ENCODE measurements at places on chromosomes 4 and X. TPM values are rescaled to one million over a fixed set of nuclear protein-coding genes. Genes with fewer than 3 reads are reported as not detected.

DNA sequence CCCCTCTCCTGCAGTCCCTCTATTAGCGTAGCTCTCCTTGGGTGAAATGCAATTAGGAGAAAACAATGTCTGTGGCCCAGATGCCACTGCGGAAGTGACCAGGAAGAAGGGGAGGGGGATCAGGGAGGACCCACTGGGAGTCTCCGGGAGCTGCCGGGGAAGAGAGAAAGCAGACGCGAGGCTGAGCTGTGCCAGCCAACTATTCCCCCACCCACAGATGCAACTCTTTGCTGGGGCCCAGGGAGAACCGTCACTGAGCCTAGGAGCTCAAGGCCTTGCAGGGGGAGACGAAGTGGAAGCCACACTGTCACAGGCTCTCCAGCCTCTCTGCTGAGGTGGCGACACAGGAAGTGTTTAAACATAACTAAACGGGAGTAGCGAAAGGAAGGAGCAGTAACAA is 149.2 kb downstream of the BCOR start:
- no peak for DNase-seq

DNA sequence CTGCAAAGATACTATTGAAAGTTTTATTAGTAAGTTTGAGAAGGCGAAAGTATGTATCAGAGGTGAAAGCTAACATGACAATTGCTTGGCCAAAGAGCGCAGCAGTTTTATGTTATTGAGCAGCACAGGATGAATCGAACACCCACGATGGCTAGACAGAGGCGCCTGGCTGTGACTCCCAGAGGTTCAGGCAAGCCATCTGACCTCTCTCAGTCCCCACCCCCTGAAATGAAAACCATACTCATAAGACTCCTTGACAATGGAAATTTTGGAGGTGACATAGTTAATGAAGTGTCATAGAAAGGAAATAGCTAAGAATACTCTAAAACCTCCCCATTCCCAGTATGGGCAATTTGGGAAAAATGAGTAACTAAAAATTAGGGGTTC is 70.6 kb downstream of the MGST2 start:
- DNase-seq = no peak

GRCh38 chr4:6674500-6675149 is 19.1 kb upstream of the S100P start:
- DNase-seq = peak; percentile 61

DNA sequence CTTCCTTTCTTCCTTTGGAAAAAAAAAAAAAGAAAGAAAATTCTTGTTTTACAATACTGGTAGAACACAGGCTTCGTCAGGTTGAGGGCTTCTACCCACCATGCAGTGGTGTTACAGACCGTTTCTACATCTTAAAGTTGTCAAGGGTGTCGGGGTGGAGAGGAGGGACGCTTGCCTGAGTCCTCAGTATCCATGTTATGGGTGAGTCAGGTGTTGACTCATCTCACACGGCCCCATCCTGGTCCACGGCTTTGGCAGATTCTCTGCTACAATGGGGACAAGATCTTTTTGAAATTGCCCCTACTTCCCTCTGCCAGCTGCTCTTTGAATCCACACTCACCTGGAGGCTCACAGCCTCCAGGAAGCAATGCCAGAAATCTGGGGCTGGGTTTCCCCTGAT is 310.3 kb upstream of the ZFP42 start:
- no peak for DNase-seq

- no peak for DNase-seq
These were observed 253.5 kb upstream of the GATB start for GRCh38 chr4:152014280-152014679.

PARM1 gene
- total RNA-seq = 266 TPM

- no peak for DNase-seq
These were observed 139.7 kb downstream of the ELOVL6 start for GRCh38 chr4:110058677-110059076.

DNA sequence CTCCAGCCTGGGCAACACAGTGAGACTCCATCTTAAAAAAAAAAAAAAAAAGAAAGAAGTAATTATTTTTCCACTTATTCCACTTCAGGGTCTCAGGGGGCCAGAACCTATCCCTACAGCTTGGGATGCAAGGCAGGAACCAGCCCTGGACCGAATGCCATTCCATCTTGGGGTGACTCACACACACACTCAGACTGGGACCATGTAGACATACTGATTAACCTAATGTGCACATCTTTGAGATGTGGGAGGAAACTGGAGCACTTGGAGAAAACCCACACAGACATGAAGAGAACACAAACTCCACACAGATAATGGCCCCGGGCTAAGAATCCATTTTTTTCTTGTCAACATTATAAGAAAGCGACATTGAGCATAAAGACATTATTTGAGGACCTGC is 132.5 kb downstream of the PTTG2 start:
- no peak for DNase-seq

DNA sequence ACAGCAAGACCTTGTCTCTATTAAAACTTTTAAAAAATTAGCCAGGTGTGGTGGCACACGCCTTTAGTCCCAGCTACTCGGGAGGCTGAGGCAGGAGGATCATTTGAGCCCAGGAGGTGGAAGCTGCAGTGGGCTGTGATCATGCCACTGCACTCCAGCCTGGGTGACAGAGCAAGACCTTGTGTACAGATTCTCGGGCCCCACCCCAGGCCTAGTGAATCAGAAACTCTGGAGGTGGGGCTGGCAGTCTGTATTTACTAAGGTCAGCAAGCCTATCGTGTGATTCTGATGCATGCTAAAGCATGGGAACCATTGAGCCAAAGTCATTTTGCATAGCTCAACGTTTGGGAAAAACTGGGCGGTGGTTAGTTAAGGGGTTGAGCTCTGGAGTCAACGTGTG is 3.5 kb downstream of the S100G start:
- DNase-seq = peak; percentile 31

DNA sequence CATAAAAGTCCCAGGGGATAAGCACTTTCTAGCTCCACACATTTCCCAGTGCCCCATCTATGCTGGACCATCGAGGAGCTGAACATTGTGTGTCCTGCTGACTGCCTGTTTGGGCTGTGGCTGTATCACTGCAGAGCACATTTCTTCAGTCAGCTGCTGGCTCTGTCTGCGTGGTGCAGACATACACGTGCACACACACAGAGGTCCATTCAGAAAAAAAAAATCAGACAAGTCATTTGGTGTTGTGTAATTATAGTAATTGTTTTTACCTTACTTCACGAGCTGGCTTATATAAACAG is 1.1 kb upstream of the PDLIM3 start:
- DNase-seq = peak; percentile 51

- DNase-seq = no peak
These were observed 37.1 kb downstream of the RWDD4 start for GRCh38 chr4:183621875-183622274.

DNA sequence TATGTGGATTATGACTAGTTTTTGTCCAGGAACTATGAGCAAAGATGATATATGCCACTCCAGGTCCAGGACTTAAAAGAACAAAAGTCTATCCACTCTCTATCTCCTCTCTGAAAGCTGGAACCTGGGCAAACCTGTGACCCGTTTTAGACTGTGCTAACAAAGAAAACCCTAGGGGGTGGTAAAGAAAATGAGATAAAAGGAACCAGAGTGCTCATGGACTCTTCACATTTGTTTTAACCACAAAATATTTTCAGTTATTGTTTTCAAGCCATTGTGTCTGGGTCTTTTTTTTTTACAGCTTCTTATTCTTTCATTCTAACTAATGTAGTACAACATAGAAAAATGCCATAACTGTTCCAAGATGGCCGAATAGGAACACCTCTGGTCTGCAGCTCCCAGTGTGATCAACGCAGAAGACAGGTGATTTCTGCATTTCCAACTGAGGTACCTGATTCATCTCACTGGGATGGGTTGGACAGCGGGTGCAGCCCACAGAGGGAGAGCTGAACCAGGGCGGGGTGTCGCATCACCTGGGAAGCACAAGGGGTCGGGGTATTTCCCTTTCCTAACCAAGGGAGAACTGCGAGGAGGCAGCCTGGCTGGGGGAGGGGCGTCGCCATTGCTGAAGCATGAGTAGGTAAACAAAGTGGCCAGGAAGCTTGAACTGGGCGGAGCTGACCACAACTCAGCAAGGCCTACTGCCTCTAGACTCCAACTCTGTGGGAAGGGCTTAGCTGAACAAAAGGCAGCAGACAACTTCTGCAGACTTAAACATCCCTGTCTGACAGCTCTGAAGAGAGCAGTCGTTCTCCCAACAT is 45.1 kb downstream of the CHM start:
- peak; percentile 37 for DNase-seq

DNA sequence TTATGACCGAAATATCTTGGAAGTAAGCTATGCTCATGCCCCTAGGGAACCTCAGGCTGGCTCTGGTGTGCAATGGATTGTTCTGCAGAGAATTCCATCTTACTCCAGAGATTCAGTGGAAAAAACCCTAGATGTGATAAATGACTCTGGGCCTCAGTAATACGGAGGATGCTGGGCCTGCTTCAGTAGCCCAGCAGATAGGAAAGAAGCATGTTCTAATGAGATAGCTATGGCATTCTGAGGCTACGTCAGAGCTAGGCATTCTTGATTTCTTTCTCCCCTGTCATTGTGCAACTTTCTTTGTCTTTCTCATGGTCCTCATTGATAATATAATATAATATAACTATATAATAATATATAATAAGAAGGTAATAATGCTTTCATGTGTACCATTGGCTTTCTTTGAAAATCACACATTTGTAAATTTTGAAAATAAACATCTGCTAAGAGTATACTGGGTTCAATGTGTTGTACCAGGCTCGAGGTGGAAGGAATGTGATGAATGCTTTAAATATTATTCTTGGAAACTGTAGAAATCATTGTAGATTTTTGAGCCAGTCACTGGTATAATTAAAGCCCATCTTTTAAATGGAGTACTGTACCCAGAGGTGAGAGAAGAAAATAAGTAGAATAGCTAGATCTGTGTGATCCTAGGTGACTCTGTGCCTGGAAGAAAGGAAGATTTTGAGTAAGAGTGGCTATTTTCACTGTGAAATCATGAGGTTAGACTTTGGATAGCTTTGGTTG is 152.0 kb downstream of the IL15 start:
- no peak for DNase-seq

DNA sequence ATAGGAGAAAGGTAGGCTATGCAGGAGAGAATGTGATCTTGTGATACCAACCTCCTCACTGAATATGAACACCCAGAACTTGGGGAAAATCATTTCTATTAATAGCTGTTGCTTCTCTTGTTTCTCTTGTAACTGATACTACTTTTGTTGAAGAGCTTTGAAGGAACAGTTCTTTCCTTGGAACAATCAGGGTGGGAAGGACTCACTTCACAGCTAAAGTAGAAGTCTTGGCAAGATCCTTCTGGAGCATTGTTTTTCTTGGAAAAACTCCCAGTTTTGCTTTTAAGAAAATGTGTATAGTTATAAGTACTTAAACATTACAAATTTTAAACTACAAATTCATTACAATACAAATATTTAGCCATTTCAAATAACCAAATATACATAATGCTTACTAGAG is 19.1 kb upstream of the XK start:
- DNase-seq = no peak

TNIP3 gene
- 3.8 TPM for total RNA-seq

HSFX3 gene
- total RNA-seq = not detected

XAGE1A gene
- total RNA-seq = not detected

PF4V1 gene
- not detected for total RNA-seq

DNA sequence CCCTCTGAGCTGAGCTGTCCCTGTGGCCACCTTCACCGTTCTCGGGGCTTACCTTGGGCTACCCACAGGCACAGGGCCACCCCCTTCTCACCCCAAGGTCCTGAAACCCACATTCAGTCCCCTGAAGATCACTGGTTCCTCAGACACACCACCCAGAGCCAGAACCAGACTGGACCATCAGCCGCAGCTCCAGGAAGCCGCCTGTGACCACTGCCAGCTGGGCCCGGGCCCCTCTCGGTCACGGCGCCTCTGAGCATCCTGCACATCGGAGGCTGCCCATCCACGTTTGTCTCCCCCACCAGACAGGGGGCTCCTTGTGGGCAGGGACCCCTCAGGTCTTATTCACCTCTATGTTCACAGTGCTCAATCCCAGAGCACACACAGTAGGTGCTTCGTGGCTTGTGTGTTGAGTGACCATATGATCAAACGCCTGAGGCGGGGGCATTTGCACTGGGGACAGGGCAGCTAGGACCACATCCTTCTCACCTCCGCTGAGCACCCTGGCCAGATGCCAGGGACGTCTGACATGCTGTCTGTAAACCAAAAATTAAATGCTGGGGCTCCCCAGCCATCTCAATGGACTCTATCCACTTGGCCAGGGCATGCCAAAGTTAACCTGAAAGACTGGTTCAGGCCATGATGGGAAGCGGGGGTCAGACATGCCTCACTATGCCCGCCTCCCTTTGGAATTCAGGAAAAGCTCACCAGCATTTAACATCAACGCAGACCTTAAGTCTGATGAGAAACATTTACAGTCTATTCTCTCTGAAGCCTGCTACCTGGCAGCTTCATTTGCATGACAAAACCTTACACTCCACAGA is 109.4 kb upstream of the AFAP1 start:
- no peak for DNase-seq

DDIT4L gene
- 0.64 TPM for total RNA-seq

- DNase-seq = no peak
These were observed 2.1 kb downstream of the GUCY1A1 start for GRCh38 chr4:155668707-155669220.

GRCh38 chr4:87974856-87975462 is 555 bp upstream of the SPP1 start:
- DNase-seq = no peak

KCNIP4 gene
- total RNA-seq = 1.1 TPM

DNA sequence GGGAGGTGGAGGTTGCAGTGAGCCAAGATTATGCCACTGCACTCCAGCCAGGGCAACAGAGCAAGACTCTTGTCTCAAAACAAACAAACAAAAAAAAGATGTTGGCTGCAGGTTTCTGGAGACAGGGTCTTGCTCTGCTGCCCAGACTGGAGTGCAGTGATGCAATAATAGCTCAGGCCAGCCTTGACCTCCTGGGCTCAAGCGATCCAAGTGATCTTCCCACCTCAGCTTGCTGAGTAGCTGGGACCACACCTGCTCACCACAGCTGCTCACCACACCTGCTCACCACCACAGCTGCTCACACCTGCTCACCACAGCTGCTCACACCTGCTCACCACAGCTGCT is 29.9 kb upstream of the CPLX1 start:
- DNase-seq = no peak

GRCh38 chrX:44036336-44036735 is 63.1 kb upstream of the NDP start:
- no peak for DNase-seq

PPARGC1A gene
- total RNA-seq = 92.4 TPM

IL3RA gene
- 3.9 TPM for total RNA-seq

DNA sequence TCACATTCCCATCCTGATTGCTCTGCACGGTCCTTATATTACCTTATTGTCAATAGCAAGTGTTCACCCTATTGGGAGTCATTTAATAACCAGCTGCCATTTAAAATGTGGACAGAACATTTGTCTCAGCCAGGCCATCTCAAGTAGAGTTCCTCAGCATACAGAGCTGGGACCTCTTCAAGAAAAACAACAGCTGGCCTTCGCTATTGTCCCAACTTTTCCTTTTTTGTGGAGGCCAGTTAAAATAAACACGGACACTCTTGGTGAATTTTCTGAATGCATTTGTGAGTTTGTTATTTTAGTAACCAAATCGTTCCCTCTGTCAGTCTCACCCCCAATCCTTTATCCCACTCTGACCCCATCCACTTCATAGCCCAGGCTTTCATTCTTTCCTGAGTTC is 395.3 kb upstream of the PITX2 start:
- DNase-seq = no peak

- no peak for DNase-seq
These were observed 16.9 kb downstream of the STAP1 start for GRCh38 chr4:67575232-67576058.

GRCh38 chr4:177489471-177490246 is 47.4 kb upstream of the AGA start:
- DNase-seq = no peak

GRCh38 chrX:69232945-69233344 is 67.7 kb upstream of the PJA1 start:
- no peak for DNase-seq

Data from left colon (tissue), 2 donors.